Cardiac muscle cell (in vitro differentiated cells and primary cell): ENCODE measurements at places on chromosomes 4 and X. TPM values are rescaled to one million over a fixed set of nuclear protein-coding genes. Genes with fewer than 3 reads are reported as not detected.

ETDB gene
- total RNA-seq: not detected in 2 replicates

- DNase-seq: no peak
- H3K27me3 ChIP-seq: no peaks in the 10 kb centered on the region
- no peaks in the 10 kb centered on the region for H3K4me1 ChIP-seq
- no peak overlapping the region for H3K27ac ChIP-seq
- H3K36me3 ChIP-seq: no peaks in the 10 kb centered on the region
- no peak overlapping the region for H3K4me3 ChIP-seq
These were observed 718.8 kb downstream of the KLHL13 start for GRCh38 chrX:117397844-117398243.

HS3ST1 gene
- 0.09 and 0.35 TPM in 2 replicates for total RNA-seq

DNA sequence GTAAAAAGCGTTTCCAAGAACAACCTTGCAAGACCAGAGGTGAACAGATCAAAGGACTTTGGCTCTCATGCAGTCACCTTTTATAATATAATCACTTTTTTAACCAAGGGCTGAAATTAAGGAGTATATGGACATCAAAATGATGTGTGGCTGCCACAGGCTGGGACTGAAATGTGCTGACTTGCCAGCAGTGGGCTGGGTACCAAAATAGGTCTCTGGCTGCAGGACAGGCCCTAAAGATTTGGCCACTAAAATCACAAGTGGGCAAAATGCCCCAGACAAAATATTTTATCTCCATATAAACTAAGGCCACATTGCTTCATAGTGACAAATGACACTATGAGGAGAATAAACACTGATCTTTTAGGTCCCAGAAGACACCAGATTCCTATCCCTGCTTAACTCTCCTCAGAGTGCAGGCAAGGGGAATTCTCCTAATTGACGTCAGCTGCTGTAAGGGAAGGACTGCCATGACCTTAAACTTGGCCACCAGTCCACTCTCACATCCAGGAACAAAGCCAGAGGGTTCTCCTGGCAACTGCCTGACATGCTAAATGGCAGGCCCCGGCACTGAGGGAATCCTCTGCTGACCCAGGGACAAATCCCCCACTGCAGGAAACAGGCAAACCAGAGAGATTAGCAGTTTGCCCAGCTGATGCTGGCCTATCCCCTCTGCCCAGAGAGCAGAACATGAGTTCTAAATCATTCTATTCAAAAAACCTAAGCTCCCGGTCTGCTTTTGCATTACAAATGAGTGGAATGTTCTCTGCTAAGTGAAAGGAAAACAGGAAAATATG is 155.8 kb downstream of the PPP3CA start:
- no peak overlapping the region for H3K4me3 ChIP-seq
- H3K4me1 ChIP-seq: no peaks in the 10 kb centered on the region
- no peaks in the 10 kb centered on the region for H3K27me3 ChIP-seq
- peak; percentile 96 for DNase-seq

DNA sequence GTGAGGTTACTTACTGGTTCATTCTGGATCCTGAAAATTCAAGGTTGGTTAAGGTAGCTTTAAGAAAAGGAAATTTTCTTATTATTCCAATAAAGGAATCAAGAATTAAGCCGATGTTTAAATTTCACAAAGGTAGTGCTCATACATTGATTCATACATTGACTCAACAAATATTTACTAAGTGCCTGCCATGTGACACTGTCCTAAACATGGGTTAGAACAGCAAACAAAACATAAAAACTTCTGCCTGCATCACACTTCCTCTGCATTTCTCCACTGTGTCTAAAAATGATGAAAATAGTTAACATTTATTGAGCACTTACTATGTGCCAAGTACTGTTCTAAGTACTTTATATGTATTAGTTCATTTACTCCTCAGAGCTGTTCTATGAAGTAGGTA is 75.7 kb downstream of the RASL11B start:
- peaks cover 19% of the 10 kb centered on the region for H3K4me1 ChIP-seq
- H3K27ac ChIP-seq: no peak overlapping the region
- H3K4me3 ChIP-seq: no peak overlapping the region
- H3K27me3 ChIP-seq: no peaks in the 10 kb centered on the region
- H3K36me3 ChIP-seq: no peaks in the 10 kb centered on the region
- no peak for DNase-seq
